AG09309 (cell line): ENCODE measurements at places on chromosomes 2 and 18.
A peak's percentile ranks its signal among the peaks of the same experiment; 100 is the strongest.

GRCh38 chr18:41263956-41264355 is 691.1 kb upstream of the PIK3C3 start:
- no peak for DNase-seq

DNA sequence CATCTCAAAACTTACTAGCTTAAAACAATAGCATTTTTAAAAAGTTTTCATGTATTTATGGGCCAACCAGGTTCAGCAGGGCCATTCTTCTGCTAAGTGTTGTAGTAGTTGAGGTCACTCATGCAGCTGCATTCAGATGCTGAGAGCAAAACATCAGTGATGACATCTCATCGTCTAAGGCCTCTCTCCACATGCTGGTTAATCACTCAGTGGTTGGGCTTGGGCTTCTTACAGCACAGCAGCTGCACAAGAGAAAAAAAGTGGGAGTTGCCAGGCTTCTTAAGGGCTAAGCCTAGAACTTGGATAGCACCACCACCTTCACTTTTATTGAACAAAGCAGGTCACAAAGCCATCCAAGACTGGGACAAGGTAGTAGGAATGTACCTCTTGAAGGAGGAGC is 190.3 kb downstream of the IRS1 start:
- peak; percentile 41 for DNase-seq

DNA sequence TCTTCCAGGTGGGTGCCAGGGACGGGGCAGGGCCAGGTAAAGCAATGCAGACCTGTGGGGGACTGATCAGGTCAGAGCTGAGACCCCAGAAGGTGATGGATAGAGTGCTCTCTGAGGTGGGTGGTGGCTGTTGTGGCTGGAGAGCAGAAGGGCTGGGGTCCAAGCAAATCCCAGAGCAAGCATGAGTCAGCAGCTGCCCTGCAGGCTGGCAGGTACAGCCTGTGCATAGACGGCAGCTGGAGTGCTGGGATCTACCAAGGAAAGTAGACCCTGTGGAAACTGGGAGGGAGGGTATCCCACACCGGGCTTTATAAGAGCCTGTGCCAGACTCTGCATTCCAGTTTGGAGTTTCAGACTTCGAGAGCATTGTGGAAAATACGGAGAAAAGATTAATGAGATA is 663 bp downstream of the TRIM54 start:
- no peak for DNase-seq

DNA sequence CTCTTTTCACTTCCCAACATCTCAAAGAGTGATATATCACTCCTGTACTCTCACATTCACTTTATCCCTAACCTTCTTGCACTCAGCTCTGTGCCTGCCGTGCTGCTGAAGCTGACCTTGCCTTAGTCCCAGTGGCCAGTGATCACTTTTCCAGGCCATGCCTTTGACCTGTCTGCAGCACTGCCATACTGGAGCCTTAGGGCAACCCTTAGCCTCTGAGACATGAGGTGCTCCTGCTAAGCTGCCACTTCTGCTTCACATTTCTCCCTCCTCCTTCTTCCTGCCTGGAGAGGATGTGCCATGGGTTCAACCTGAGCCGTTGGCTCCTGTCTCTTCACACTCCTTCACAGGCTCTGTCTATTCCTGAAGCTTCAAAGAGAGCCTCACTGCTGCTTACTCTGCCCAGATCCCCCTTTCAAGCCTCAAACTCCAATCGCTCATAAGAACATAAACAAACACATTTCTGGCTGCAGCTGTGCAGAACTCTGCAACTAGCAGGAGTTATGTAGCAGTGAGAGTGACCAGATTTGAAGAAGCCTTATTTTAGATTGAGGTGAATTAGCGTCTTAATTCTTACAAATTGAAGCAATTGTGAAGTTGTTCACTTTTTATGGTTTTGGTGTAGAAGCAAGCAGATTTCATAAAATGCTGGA is 716.2 kb upstream of the FANCL start:
- no peak for DNase-seq

- no peak for DNase-seq
These were observed 1070.3 kb downstream of the SUCLG1 start for GRCh38 chr2:83388804-83389203.

GRCh38 chr18:73954268-73954667 is 193.4 kb downstream of the FBXO15 start:
- no peak for DNase-seq

GRCh38 chr2:29783666-29784065 is 137.7 kb downstream of the ALK start:
- no peak for DNase-seq

DNA sequence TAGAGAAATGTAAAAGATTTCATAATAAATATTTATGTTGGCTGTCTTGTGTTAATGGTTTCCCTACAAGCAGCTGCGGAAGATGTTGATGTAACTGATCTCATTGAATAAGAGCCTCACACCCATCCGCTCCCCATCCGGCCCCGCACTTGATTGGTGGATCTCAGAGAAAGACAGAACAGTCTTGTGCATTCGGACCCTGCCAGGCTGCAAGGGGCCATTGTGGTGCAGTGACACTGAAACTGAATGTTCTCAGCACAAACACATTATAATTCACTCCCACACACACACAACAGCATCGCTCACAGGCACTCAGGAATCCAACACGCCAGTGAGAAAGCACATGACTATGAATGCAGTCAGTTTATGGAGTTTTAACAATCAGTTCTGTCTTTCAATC is 47.8 kb downstream of the PRELID3A start:
- no peak for DNase-seq

DNA sequence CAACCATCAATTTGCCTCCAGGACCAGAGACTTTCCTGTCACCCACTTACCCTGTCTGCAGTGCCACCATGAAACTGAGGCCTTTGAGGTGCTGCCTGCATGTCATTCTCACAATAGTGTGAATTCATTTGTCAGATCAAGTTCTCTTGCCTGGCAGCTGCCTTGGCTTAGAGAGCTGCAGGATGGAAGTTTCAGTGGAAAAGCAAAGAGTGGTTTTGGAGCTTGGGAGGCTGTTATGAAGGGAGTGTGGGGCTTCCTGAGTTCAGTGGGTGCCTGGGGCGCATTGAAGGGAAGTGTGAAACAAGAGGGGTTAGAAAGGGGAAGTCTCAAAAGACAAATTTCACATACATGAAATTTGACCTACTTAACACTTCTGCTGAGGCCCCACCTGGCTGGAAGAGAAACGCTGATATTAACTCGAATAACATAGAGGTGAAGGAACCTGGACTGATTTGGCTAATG is 7.9 kb upstream of the LBH start:
- no peak for DNase-seq

DNA sequence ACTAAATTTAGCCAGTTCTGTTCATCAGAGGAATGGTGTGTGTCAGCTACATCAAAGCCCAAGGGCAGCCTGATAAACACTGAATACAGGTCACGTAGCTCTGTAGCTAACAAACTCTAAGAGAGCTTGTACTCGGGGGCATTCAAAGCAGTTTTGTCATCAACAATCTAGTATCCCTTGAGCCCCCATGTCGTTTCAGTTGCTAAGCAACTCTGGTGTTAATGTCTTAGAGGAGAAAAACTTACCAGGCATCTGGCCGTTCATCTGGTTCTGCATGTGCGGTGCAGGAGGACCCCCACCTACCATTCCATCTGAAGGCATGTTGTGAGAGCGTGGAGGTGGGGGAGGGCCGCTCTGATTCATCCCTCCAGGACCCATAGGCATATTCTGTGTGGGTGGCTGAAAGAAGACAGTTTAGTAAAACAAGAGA is 33.1 kb downstream of the SS18 start:
- DNase-seq, result no peak

DNA sequence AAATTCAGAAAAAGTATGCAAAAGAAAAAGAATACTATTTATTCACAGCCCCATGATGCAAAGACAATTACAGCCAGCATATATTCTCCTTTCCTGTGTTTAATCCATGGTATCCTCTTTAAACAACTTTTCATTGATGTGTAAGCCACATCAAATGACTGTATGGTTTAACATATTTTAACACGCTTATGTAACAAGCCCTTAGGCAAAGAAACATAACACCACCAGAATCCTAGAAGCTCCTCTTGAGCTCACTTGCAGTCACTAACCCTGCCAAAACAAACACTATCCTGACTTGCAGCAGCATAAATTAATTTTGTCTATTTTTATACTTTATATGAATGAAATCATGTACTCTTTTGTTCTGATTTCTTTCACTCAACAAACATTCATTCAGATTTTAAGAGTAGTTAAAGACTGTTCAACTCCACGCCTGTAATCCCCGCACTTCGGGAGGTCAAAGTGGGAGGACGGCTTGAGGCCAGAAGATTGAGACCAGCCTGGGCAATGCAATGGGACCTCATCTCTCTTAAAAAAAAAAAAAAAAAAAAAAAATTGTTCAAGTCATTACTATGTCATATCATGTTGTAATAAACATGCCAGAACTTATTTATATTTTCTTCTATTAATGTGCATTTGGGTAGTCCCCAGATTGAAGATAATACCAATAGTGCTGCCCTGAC is 226.3 kb downstream of the NBAS start:
- peak; percentile 62 for DNase-seq

DNA sequence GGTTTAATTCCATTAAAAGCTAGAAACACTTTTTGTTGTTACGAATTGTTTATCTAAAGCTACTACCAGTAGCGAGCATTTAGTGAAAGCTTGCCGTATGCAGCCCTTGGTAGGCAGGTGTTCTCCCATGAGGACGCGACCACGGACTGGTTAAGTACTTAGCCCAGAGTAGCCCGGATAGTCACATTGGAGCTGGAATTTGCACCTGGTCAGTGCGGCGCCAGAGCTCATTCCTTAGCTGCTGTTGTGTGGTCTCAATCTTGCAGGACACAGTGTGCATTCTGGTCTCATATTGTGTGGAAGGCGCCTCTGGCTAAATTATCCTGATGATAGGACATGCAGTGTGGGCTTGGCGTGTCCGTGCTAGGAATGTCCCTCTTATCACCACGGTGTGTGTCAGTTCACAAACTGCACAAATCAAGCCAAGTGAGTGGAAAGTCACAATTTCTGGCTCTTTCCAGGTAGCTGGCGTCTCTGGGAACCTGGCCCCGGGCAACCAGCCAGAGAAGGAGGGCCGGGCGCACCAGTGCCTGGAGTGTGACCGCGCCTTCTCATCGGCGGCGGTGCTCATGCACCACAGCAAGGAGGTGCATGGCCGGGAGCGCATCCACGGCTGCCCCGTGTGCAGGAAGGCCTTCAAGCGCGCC is 133.3 kb downstream of the ZNF236 start:
- DNase-seq, result no peak

DNA sequence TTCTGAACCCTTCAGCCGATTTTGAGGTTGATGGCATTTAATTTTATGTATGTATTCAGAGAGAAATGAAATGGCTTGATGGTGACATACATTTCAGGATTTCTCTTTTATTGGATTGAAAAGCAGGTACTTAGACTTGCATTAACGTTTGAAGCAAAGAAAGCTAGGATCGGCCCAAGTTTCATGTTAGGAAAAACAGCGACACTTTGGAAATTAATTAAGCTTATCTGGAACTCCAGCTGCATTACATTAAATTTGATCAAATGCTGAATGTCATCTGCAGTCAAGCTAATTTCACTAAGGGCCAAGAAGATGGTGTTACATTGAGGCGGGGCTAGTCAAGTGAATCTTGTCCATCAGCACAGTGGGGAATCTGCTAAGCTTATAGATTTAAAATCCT is 441.8 kb downstream of the IRS1 start:
- no peak for DNase-seq

- no peak for DNase-seq
These were observed 62.5 kb downstream of the MRO start for GRCh38 chr18:50757358-50757757.

GRCh38 chr2:147181351-147182029 is 663.3 kb upstream of the ACVR2A start:
- no peak for DNase-seq

- DNase-seq, result no peak
These were observed 48.5 kb downstream of the SERPINB7 start for GRCh38 chr18:63823516-63824219.

- DNase-seq, result no peak
These were observed 96.6 kb downstream of the RHBDD1 start for GRCh38 chr2:226932443-226932842.

GRCh38 chr2:173214213-173214612 is 138.6 kb downstream of the MAP3K20 start:
- DNase-seq, result no peak

GRCh38 chr2:180662941-180663471 is 317.4 kb upstream of the UBE2E3 start:
- no peak for DNase-seq

GRCh38 chr2:218555527-218555926 is 12.6 kb downstream of the USP37 start:
- DNase-seq, result no peak

DNA sequence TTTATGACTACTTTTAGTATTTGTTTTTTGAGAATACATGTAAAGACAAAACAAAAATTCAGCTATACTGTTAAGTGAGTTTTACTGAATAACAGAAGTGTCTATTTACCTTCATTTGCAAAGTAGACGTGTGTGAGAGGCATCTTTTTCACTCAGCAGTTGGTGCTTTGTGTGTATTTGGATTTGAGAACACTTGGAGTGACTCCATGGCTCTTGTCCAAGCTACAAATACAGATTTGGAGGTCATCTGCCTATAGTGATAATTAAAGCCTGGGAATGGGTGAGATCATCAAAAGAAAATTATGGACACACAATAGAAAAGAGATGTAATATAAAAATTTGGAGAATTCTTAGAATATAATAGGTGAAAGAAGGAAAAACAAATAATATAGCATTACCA is 6.2 kb downstream of the NAB1 start:
- no peak for DNase-seq

DNA sequence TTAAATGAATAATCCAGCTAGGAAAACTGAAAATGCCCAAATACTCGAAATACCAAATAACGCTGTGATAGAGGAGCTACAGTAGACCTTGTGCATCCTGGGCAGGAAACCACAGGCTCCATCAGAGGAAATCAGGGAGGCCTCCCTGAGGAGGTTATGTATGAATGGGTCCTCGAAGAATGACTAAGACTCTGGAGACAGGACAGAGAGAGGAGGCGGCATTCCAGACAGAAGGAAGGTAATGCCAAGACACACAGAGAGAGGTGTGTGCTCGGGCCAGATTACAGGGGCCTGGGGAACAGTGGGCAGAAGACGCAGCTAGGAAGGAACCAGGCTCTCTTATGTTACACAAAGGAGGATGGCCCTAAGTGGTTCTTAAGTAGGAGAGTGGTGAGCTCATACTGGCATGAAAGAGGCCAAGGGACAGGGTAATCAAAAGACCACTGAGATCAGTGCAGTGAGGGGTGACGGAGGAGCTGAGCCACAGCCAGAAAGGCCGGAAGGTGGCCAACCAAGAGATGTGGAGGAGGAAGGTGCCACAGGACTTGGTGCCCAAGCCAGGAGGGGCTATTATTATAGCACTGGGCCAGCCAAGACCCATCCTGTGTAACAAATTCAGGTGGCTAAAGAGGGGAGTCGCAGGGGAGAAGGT is 9.9 kb downstream of the ST3GAL5 start:
- no peak for DNase-seq
